CD4-positive, CD25-positive, alpha-beta regulatory T cell (primary cell): ENCODE measurements at places on chromosomes 2 and 18.

DNA sequence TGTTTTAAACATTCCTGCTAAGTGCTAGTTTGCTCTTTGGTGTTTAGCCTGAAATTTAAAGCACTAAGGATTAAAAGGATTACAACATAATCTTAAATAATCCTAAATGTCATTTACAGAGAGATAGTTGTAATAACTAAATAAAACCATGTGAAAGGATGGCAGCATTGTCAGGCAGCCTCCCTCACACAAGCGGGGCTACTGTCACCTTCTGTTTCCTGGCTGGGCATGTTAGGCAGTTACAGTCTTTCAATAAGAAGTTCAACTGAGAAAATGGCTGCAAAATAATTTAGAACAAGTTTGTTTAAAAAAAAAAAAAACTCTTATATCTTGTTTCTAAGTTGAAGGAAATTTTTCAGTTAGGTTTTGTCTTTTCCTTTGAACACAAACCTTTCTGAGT is 124.9 kb downstream of the ARHGAP15 start:
- peak; percentile 22 for DNase-seq

DNA sequence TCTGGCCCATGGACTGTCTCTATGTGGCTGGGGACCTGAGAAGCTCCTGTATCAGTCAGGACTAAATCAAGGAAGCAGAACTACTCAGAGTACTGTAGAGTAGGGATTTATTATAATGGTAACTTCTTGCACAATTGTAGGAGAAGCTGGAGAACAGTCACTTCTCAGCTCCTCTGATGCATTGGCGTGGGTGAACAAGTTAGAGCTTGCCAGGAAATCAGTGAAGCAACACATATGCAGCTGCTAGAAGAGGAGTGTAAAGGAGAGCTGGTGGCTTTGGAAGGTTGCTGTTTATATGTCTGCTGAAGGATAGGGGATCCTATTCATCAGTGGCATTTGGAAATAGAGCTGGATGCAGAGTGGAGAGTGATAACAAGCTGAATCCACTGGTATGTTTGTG is 215.5 kb upstream of the CWC22 start:
- no peak for DNase-seq

DNA sequence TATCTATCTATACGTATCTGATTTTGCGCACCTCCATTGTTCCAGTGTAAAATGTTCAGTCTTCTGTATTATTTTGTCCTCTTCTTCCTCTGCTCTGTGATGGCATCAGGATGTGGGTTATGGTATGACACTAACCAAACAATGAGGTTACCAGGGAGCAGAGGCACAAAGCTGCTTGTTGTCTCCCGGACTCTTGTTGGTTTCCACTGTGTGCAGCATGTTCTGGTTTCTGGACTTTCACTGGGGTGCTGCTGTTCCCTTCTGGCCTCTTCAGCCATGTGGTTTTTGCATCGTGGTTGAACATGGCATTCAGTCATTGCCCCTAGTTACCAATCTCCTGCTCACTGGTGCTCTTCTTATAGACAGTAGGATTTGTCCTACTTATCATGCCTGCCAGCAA is 665.9 kb downstream of the CBLN2 start:
- DNase-seq: no peak

DNA sequence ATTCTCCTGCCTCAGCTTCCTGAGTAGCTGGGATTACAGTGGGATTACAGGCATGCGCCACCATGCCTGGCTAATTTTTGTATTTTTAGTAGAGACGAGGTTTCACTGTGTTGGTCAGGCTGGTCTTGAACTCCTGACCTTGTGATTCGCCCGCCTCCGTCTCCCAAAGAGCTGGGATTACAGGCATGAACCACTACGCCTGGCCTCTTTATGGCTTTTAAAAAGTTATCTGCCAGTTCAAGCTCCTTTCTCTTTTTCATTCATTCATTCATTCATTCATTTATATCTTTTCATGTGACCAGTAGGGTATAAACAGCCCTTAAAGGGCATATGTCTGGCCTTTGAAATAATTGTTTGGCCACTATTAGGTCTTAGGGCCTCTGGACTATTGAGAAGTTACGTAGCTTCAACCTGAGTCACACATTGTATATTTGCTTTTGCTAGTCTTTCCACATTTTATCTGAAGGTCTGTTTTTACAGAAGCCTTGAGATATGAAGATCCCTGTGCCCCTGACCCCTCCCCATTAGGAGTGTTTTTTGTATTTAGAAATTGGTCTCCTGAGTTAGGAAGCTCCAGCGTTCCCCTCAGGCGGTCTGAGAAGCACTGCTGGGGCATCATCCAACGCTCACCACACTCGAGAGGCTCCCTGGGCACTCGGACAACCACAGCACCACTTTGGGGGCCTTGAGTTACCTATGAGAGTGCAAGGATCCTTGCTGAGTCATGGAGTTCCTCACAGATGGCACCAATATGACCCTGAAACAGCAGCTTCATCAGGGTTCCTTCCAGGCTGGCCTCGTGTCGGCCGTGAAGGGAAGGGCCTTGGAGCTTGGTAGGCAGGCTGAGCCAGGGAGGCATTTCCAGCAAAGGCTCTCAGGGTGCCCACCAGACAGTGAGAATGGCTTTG is 21.8 kb downstream of the FZD5 start:
- DNase-seq: no peak

DNA sequence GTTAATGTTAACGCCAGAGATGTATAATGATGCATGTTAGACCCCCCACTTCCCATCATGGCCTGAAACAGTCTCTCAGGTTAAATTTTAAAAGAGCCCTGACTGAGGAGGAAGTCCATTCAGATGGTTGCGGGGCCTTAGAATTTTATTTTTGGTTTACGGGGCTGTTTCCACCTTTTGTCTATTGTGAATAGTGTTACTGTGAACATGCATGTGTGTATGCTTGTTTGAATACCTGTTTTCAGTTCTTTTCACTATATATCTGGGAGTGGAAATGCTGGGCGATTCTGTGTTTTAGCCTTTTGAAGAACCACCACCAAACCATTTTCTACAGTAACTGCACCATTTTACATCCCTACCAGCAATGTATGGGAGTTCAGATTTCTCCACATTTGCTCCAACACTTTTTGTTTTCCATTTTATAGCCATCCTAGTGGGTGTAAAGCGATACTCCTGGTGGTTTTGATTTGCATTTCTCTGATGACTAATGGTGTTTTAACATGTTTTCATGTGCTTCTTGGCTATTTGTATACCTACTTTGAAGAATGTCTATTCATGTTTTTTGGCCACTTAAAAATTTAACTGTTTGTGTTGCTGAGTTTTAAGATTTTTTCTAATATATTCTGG is 133.0 kb downstream of the MYO3B start:
- no peak for DNase-seq

DNA sequence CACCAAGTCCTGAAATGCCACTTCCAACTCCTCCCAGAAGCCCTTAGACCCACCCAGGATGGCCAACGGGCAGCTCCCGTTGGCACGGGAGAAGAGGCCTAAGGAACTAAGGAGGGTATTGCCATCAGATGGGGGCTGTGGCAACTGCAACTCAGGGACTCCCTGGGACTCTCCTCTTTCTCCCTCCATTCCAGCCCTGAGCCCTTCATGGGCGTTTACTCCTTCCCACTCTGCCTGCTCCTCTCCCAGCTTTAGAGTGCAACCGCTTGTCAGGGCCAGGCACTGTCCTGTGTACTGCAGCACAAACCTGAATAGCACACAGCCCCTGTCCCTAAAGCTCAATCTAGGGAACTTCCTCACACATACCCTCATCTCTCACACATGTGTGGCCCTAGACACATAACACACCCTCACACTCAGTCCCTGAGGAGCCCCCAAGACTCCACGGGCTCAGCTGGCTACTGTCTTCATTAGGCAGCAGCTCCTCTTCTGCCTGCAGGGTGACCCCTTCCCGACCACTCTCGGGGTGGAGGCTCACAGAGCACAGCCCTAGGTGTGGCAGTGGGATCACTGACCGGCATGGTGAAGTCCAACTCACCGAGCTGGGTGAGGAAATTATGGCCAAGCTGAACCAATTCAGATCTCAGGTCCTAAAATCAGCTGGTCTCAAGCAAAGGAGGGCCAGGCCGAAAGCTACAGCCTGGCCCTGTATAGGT is 316.3 kb downstream of the CELF4 start:
- DNase-seq: no peak

- DNase-seq: no peak
Observed at GRCh38 chr2:147665105-147665504, 179.7 kb upstream of the ACVR2A start.

GRCh38 chr2:118535171-118535817 is 312.2 kb downstream of the EN1 start:
- no peak for DNase-seq

DNA sequence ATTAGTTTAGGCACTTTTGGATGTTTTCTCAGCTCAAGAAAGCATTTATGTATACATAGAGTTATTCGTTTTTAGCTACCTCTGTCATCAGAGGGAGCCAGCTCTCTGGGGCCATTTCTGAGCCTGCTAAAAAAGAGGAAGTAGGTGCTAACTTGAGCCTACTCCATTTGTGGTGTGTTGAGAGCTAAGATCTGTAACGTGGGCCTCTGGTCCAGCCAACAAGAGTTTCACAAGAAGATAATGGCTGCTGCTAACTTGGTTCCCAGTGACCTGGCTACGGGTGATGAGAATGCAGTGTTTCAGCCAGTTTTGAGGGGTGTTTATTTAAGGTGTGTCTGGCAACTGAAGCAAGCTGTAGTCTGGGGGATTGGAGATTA is 182.5 kb downstream of the PRKCE start:
- no peak for DNase-seq

DNA sequence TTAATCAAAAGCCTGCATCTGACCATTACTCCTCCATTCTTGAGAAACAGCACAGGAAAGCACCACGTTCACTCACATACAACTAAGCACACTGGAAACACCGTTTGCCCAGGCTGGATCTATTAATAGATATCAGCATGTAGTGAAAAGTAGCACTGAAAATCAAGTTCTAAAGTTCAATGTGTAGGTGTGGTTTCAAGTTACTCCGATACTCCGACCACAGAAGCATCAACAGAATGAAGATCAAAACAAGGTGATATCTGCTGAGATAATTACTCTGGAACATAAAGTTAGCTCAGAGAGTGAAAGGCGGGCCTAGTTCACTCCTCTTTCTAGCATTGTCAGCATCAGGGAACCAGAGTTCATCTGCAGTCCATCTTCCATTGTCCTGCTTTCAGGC is 1367.4 kb upstream of the ACVR2A start:
- DNase-seq: no peak

DNA sequence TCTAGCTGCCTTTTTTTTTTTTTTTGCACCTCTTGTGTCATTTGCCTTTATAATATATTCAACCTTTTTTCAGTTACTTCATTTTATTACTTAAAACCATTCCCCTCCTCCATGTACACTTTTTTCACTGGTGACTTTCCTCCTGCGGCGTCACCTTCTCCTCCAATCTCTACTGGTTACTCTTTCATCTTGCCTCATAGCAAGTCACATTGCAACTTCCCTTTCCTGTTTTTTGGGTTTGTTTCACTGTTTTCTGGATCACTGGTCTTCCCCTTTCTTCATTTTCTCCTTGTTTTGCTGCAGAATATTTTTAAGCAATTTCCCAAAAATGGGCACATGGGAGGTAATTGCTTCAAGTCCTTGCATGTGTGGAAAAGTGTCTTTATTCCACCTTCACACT is 37.7 kb upstream of the GPR155 start:
- no peak for DNase-seq

GRCh38 chr18:6759579-6759978 is 30.1 kb downstream of the ARHGAP28 start:
- DNase-seq: no peak
